ENCODE measurements at places on chromosomes 2 and 18. TPM values are rescaled to one million over a fixed set of nuclear protein-coding genes. Genes with fewer than 3 reads are reported as not detected.
A peak's percentile ranks its signal among the peaks of the same experiment; 100 is the strongest.

Gene LIMS4
- polyA plus RNA-seq = 1.6 TPM

DNA sequence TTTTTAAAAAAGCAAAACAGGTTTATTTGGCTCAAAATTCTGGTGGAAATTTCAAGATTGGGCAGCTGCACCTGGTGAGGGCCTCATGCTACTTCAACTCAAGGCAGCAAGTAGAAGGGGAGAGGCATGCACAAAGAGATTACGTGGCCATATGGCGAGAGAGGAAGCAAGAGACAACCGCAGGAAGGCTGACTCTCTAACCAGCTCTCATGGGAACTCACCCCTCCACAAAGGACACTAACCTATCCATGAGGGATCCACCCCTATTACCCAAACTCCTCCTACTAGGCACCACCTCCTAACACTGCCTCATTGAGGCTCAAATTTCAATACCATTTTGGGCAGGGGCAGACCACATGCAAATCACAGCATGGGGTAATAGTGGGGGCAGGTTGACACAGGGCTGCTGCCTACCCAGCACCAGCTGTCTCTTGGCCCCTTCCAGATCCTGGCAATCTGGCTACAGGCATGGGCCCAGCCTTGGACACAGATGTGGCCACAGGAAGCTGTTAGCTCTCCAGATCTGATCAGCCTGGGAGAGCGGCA is 2.0 kb upstream of the CAPN10 start:
- no peak for DNase-seq

Gene EPG5
- 6.5 TPM for polyA plus RNA-seq

Gene TMEM247
- polyA plus RNA-seq = not detected

GRCh38 chr2:173027181-173028128 is 48.2 kb upstream of the MAP3K20 start:
- peak; percentile 35 for DNase-seq

Data from heart right ventricle (tissue), 16 donors.